ENCODE measurements at places on chromosomes 13 and 19. TPM values are rescaled to one million over a fixed set of nuclear protein-coding genes. Genes with fewer than 3 reads are reported as not detected.

DNA sequence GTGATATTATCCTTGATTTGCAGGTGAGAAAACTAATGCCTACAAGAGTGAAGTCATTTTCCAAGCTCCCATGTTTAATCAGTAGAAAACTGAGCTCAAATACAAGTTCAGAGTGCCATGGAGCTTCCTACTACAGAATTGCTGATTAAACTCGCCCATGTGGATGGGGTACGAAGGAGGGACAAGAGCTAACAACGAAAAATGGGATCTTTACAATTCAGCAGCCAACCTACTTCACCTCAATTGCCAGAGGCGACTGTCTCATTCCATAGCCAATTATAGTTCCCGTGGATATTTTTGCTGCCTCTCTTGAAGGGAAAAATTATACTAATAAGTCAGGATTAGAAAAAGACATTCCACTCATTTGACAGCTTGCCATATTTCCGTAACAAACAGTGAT is 1155.1 kb downstream of the OLFM4 start:
- no peak for DNase-seq

GRCh38 chr19:40244579-40245317 is 18.3 kb upstream of the CCNP start:
- DNase-seq = no peak

- no peak for DNase-seq
These were observed 92.1 kb downstream of the DACH1 start for GRCh38 chr13:71774863-71775262.

GRCh38 chr19:6041991-6042481 is 64.1 kb upstream of the RANBP3 start:
- no peak for DNase-seq

- no peak for DNase-seq
These were observed 5.2 kb downstream of the DAND5 start for GRCh38 chr19:12974301-12975220.

DNA sequence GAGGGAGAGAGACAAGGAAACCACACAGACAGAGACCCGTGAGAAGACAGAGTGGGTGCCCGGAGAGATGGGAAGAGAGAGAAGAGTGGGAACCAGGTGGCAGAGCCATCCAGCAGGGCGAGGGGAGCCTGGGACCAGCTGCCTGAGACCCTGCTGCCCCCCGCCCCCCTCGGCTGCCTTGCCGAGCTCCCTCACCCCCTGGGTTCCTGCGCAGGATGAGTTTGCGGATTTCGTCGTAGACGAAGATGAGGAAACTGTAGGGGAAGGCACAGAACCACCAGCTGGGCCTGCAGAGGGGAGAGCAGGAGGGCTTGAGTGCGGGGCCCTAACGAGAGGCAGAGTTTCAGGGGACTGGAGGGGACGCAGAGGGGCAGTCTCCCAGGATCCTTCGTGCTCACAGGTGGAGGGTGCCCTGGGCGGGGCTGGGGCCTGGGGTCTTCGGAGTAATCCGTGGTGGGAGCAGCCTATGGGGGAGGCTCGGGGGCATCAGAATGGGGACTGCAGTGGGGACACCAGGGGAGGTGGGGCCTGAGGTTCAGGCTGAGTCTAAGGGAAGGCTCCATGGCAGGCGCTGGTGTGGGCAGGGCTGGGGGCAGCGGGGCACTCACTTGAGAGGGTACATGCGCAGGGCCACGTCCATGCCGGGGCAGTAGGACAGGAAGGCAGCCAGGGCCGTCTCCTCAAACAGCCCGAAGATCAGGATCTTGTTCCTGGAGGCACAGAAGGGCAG is 8.1 kb upstream of the RABAC1 start:
- DNase-seq = no peak

DNA sequence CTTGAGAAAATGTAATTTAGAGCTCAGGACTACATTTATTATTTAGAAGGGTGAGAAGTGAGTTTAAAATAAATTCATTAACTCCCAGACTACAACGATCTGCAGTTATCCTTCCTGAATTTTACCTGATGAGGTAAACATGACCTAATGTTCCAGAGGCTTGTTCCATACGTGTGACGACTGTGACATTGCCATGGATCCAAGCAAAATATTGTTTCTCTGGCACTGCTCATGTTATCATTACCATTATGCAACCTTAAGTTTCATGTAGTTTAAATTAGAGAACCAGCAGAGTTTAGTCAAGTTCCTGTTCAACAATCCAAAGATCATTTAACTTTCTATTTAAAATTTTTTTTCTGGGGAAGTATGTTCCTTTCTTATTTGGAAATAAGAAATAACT is 279.6 kb downstream of the KLF5 start:
- DNase-seq = peak; percentile 70

GRCh38 chr13:48873587-48873986 is 102.1 kb upstream of the FNDC3A start:
- DNase-seq = peak; percentile 64

GRCh38 chr13:109271555-109272541 is 514.5 kb downstream of the IRS2 start:
- DNase-seq = peak; percentile 90

- DNase-seq = no peak
These were observed 18.1 kb upstream of the MIER2 start for GRCh38 chr19:362683-363082.

DNA sequence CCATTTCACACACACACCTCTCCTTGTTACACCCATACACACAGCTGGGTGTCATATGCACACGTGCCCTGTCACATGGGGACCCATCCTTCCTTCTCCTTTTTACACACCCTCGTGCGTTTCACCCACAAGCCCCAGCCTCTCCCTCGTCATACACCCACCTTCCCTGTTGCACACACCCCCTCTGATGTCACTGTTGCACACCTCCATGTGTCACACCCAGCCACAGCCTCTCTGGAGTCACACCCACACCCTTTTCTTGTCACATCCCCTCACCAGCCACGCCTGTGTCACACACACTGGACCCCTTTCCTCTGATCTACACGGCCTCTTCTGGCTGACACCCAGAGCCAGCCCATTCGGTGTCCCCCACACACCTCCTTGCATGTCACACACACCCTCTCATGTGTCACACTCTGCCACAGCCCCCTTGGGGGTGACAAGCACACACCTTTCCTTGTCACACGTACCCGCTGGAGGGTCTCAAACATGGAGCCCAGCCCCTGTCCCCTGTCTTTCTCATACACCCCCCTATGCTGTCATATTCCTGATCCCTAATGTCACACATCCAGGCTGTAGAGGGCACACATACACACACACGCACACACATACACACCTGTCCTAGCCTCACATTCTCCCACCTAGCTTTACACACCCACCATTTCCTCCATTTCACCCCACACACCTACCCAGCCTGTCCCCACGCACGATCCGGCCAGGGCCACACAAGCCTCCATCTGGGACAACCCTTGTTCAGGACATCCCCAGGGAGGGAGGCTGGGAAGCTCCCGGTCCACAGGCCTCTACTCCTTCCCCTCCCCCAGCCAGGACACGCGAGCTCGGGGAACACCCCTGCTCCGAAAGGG is 1.4 kb downstream of the NOVA2 start:
- no peak for DNase-seq

- DNase-seq = peak; percentile 16
These were observed 966.7 kb downstream of the PCDH17 start for GRCh38 chr13:58598241-58598640.

- DNase-seq = no peak
These were observed 166.4 kb downstream of the EFNB2 start for GRCh38 chr13:106369091-106369490.

GRCh38 chr19:19943848-19944582 is 43.3 kb downstream of the ZNF93 start:
- DNase-seq = no peak

GRCh38 chr13:37457612-37458011 is 141.0 kb downstream of the POSTN start:
- no peak for DNase-seq

DNA sequence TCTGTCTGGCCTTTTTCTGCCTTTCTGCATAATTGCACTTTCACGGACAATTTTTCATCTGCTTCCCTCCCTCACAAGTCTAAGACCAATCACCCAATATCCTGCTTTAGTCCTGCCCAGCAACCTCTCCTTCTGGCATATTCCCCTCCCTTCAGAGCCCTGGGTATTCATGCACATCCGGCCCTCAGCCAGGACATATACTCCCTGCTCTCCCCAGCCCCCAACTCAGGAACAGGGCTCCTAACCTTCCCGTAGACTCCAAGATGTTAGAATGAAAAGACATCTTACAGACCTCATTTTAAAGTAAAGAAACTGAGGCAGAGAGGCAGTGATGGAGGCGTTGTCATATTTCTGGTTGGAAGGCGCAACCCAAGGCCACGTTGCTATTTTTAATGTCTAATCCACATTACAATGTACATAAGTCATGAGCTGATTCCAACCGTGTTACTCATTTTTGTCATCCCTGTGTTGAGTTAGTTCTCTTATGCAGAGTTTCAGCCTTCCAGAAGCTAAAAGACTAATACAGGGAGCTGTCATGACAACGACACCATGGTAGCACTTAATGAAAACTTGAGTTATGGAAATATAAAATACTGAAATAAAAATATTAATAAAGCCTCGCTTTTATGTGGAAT is 209.2 kb downstream of the TSHZ3 start:
- DNase-seq = peak; percentile 68

DNA sequence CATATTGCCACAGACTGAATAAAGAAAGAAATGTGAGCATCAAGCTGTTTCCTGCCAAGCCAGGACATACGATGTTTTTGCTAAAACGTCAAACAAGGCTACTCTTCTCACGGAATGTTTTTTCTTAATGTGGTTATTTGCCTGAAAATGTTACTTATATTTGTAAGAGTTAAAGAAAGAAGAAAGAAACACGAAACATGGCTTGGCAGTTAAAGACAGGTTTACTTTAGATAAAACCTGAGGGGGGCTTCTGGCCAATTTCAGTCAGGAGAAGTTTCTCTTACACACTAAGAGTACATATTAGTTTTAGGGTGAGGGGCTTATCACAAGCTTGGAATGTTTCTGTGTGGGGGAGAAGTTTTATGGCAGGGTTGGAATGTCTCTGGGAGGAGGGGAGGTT is 4.4 kb upstream of the OR10H4 start:
- no peak for DNase-seq

GRCh38 chr13:65882810-65883209 is 1347.3 kb downstream of the PCDH9 start:
- DNase-seq = no peak

Gene HS6ST3
- 0.10 TPM for total RNA-seq

Gene PSG1
- not detected for total RNA-seq

Gene ZNF528
- total RNA-seq = 7.8 TPM

Gene ZNF426
- total RNA-seq = 10.9 TPM

Gene MYO16
- 0.03 TPM for total RNA-seq

Gene ZNF43
- 6.2 TPM for total RNA-seq

Gene NAPSA
- 0.41 TPM for total RNA-seq

Gene RASA3
- total RNA-seq = 9.2 TPM

Gene OR7A10
- not detected for total RNA-seq
